ENCODE measurements at places on chromosomes 2 and 18. TPM values are rescaled to one million over a fixed set of nuclear protein-coding genes. Genes with fewer than 3 reads are reported as not detected.

SEMA4C gene
- total RNA-seq, result 82.2 TPM

ELOA2 gene
- total RNA-seq, result not detected

- no peaks in the 10 kb centered on the region for H3K4me1 ChIP-seq
- H3K27ac ChIP-seq, result no peak overlapping the region
- no peaks in the 10 kb centered on the region for H3K36me3 ChIP-seq
- DNase-seq, result no peak
These were observed 182.3 kb downstream of the INO80D start for GRCh38 chr2:205903549-205904129.

DNA sequence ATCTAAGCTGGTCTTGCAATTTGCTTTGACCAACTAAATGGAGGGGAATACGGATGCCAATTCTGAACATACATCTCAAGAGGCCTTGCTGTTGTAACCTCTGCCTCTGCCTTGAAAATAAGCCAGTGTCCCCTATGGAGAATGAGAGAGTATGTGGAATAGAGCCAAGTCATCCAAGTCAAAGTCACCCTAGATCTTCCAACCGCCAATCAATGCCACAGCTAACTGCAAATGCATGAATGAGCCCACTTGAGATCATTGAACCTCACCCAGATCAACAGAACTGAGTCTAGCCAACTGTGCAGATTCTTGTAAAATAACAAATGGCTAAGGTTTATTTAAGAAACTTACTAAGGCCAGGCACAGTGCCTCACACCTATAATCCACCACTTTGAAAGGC, 139.8 kb upstream of the TANK start:
- DNase-seq, result no peak
- H3K4me3 ChIP-seq, result no peak overlapping the region
- no peak overlapping the region for H3K27ac ChIP-seq
- no peaks in the 10 kb centered on the region for H3K4me1 ChIP-seq

GRCh38 chr18:63142594-63143225, 176.9 kb downstream of the BCL2 start:
- no peak for DNase-seq
- no peaks in the 10 kb centered on the region for H3K27me3 ChIP-seq
- H3K4me3 ChIP-seq, result no peak overlapping the region
- no peak overlapping the region for H3K27ac ChIP-seq
- peaks cover 19% of the 10 kb centered on the region for H3K4me1 ChIP-seq

GRCh38 chr2:70964596-70965386, 13.6 kb upstream of the ANKRD53 start:
- H3K27ac ChIP-seq, result no peak overlapping the region
- peaks cover 3% of the 10 kb centered on the region for H3K27me3 ChIP-seq

GRCh38 chr2:224283466-224283965, 118.4 kb downstream of the FAM124B start:
- no peaks in the 10 kb centered on the region for H3K4me1 ChIP-seq
- H3K4me3 ChIP-seq, result no peak overlapping the region
- peaks cover 13% of the 10 kb centered on the region for H3K27me3 ChIP-seq
- no peak for DNase-seq
- H3K36me3 ChIP-seq, result no peaks in the 10 kb centered on the region

DNA sequence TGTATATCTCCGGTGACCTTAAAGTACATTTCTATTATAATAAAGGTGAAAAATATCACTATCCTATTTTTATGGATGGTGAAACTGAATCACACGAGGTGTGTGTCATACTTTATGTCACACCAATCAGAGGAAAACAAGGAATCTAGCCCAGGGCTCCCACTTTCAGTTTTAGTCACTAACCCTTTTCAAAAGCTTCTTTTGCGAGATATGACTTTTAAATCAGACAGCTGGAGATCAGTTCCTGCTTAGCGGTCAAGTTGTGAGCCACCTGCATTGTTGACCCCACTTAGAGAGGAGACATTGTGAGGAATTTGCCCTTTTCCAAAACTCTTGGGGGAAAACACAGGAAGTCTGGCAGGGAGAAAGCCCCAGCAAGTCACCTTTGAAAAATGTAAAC, 70.5 kb downstream of the CPS1 start:
- H3K4me1 ChIP-seq, result no peaks in the 10 kb centered on the region
- H3K27me3 ChIP-seq, result no peaks in the 10 kb centered on the region
- H3K36me3 ChIP-seq, result no peaks in the 10 kb centered on the region
- DNase-seq, result no peak

DNA sequence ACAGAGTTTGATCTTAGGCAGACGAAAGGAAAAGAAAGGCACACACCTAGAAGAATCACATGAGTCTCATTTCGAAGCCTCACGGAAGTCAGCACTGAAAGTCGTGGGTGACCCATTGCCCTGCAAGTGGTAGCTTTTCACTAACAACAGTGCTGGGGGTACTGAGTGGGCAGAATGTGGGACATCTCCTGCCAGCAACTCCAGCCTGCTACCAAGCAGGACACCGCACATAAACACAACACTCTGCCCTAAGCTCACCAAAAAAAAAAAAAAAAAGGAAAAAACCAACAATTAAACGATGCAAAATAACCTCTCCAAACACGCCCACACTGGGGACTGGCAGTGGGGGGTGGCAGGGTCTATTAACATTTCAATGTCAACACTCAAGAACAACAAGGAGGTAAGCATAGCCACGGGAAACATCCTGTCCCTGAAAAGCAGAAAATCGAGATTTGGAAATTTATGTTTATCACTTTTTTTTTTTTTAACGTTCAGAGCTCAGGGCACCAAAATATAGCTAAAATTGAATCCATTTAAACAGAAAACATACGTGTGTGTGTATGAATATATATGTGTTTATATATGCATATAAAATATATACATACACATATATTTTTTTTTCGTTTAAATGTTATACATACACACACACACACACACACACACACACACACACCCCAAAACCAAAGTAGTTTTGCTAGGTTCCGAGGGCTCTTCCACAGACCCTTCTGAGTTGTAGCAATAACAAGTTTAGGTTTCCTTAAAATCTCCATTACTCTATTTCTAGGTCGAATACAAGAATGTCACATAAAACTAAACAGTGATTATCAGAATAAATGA, 2.2 kb downstream of the INO80D start:
- peak overlapping the region; percentile 79 for H3K27ac ChIP-seq
- no peak for DNase-seq
- no peaks in the 10 kb centered on the region for H3K27me3 ChIP-seq
- no peaks in the 10 kb centered on the region for H3K36me3 ChIP-seq
